ENCODE measurements at places on chromosomes 2 and 18. TPM values are rescaled to one million over a fixed set of nuclear protein-coding genes. Genes with fewer than 3 reads are reported as not detected.

DNA sequence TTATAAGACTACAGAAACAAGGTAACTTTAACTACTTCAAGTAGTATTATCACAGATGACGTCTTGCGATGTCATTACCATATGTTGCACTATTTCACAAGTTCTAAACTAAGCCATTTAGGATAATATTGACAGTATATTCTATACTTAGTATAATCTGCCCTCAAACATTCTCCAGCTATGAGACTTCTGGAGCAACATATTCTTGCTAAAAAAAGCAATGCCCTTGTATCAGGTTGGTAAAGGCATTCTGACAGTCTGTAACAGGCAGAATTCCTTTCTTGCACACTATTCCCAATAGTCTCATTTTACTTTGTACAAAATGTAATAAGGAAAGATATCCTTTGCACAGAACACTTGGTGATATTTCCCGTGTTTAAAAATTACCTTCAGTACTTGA lies 694.8 kb upstream of the PKDCC start:
- DNase-seq: no peak

DNA sequence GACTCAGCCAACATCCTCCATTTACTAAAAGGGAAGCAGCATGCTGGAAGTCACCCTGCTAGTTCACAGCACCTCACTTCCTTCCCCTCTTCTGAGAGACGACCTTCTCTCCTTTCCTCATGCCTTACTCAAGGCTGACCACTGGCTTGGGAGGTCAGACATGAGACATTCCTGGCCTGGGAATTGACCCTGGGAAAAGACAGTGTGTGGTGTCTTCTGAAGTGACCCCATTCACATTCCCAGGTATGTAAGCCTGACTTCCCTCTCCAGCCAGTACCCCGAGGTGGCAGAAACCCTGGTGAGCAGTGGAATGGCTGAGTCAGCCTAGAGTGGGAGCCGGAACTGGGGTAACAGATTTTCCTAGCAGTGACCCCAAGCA lies 92.4 kb downstream of the PLB1 start:
- no peak for DNase-seq

DNA sequence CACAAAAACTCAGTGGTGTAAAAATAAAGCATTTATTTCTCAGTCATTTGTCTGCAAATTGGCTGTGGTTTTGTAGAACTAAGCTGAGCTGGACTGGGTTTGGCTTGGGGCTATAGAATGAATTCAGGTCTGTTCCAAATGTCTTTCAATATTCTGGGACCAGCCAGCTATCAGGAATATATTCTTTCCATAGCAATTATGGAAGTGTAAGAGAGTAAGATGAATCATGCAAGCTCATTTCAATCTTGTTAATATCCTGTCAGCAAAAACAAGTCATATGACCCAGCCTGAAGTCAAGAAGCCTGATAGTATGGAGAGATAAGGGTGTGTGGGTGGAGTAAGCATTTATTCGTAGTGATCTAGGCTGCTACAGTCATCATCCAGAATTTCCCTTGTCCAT lies 481.0 kb upstream of the CDH2 start:
- DNase-seq: no peak

GRCh38 chr2:161111531-161111930 lies 48.7 kb upstream of the TANK start:
- no peak for DNase-seq

GRCh38 chr18:58077329-58077728 lies 33.3 kb downstream of the NEDD4L start:
- DNase-seq: no peak

DNA sequence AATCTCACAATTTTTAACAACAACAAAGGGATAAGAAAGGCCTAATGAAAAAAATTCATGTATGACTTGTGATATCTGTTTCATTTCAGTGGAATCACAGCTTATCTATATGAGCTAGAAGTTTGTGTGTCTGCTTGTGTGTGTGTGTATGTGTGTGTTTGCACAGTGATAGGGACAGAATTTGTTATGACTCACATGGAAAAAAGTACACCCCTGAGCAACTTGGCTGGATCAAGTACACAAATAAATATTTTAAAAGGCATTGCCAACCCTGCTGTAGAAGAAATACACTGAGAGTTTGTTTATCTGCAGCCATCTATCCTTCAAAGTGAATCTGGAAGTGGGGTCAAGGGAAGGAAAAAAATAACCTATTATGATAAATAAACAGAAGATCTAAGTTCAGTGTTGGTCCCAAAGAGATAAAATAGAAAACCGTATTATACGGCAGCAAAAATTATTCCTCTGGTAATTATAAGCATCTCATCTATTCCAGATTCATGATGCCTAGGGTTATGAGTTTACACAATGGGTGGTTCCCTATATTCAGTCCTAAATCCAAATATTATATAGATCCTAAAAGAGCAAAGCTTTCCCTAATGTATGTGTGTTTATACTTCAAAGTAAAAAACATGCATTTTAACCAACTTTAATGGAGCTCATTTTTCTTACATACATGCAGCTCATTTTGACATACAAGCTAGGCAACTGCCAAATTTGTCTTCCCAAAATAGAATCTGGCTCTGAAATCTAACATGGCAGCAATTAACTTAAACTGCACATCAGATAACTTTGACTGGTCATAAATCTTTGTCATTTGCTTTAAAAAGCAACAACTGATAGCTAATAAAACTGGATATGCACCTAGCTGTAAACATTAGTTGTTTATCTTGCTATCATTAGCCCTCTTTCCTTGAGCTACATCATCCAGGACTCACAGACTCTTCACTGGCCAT lies 420.6 kb downstream of the IRS1 start:
- DNase-seq: no peak

AMER3 gene
- total RNA-seq: not detected

- DNase-seq: no peak
These were observed 83.8 kb upstream of the RIOK3 start for GRCh38 chr18:23369266-23369665.

DNA sequence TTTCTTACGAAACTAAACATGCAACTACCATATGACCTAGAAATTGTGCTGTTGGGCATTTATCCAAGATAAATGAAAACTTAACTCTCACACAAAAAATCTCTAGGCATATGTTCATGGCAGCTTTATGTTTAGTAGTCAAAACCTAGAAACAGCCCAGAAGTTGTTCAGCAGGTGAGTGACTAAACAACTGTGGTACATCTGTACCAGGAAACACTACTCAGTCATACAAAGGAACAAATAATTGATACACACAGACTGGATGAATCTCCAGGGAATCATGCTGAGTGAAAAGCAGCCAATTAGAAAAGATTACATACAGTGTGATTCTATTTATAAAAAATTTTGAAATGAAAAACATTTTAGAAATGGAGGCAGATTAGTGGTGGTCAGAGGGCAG lies 29.3 kb downstream of the DYNC2LI1 start:
- no peak for DNase-seq

- no peak for DNase-seq
These were observed 7.7 kb downstream of the CLK1 start for GRCh38 chr2:200856806-200857205.

DNA sequence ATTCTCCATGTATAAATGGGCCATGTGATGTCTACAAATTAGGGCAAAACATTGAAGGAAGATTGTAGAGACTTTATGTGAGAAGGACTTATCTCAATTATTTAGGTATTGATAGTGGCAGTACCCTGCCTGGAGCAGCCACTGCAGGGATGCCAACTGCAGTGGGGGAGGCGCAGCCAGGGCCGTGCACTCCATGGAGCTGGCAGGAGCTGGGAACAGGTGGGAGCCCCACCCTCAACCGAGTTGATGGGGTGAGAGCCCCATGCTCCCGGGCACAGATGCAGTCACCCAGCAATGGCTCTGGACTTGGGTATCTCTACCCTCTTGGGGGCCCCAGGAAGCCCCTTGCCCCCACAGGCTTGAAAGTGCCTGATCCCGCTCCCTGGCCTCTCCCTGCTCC lies 564.3 kb downstream of the SLC4A3 start:
- no peak for DNase-seq

- DNase-seq: no peak
These were observed 104.9 kb downstream of the FAM210A start for GRCh38 chr18:13621446-13621849.

DNA sequence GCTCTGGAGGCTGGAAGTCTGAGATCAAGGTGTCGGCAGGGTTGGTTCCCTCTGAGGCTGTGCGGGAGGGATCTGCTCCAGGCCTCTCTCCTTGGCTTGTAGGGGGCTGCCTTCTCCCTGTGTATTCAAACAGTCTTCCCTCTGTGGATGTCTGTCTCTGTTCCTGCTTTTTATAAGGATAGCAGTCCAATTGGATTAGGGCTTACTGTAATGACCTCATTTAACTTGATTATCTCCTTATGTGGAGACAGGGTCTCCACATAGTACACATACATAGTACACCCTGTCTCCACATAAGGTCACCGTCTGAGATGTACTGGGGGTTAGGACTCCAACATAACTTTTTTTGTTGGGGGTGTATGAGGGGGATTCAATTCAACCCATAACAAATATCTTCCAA lies 30.5 kb downstream of the TCF7L1 start:
- DNase-seq: no peak

GRCh38 chr2:9250498-9251153 lies 44.0 kb downstream of the ASAP2 start:
- DNase-seq: no peak

Data from natural killer cell treated with Interleukin-12 subunit alpha and Interleukin-12 subunit beta and Interleukin-15 and Interleukin-18, amount 100 ng/mL, for 72 hours (primary cell).